ENCODE measurements at places on chromosomes 6 and 20.

DNA sequence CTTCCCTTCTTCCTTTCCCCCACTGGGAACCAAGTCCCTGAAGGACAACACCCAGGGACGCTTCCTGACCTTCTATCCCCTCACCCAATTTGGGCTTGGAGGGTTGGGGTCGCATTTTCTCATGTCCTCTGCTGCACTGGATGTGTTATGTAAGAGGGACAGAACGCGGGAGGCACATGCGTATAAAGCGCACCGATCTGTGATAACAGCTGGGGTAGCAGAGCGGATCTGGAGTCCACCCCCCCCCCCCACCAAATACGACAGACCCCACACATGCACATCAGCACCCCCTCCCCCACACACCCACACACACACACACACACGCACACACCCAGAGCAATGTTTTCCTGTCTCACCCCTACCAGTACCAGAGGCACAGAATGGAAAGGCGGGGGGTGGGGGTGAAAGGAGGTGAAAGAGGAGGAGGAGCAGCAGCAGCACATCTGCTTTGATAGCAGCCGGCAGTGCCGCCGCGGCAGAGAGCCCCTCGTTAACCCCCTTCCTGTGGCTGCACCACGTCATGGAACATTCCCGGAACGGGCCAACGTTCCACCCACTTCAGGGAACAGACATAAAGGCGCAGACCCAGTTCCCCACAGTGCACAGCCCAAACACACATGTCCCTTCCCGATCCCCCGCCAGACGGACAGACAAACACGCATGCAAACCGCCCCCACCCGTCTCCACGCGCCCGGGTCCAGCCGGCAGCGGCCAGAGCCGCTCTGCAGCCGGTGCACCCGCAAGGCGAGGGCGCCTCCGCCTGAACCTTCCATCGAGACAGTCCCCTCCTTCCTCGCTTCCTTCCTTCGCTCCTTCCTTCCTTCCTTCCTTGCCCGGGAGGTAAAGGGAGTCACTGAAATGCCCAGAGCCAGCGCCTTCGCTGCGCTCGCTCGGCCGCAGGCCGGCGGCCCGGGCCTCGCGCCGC is 590 bp downstream of the HIVEP2 start:
- DNase-seq: peak; percentile 96

GRCh38 chr6:123808556-123808955 is 4.9 kb downstream of the NKAIN2 start:
- no peak for DNase-seq

DNA sequence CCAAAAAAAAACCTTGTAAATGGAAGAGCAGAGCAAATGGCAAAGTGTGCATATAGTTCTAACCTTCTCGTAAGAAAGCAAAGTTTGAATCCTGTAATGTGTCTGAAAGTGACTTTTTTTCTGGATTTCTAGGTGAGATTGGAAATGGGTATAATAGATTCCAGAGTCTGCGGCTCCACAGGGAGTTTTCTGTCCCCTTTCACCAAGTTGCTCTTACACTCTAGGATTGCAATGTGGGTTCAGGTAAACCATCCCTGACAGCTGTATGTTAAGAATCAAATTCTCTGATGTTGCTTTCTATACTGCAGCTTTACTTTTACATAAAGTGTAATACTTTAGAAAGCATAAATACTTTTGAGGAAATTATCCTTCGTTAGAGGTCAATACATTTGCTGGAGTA is 260.1 kb downstream of the PRL start:
- no peak for DNase-seq

- DNase-seq: peak; percentile 50
Measured at GRCh38 chr20:58877976-58878360, 25.5 kb downstream of the GNAS start.

DNA sequence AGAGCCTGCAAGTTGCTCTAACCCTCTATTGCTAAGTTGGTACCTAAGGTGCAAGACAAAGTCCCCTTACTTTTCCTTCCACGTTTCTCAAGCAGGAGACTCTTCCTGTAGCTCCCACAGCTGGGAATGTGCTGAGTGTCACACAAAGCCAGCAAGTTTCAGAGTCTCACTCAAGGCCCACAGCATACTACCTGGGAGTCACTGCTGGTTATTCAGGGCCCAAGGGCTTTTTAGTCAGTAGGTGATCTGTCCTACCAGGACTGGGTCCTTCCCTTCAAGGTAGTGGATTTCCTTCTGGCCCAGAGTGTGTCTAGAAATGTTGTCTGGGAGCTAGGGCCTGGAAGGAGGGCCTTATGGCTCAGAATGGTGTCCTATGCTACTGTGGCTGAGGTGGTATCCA is 261.9 kb upstream of the CITED2 start:
- no peak for DNase-seq

GRCh38 chr20:1942486-1943274 is 47.5 kb downstream of the SIRPA start:
- no peak for DNase-seq

DNA sequence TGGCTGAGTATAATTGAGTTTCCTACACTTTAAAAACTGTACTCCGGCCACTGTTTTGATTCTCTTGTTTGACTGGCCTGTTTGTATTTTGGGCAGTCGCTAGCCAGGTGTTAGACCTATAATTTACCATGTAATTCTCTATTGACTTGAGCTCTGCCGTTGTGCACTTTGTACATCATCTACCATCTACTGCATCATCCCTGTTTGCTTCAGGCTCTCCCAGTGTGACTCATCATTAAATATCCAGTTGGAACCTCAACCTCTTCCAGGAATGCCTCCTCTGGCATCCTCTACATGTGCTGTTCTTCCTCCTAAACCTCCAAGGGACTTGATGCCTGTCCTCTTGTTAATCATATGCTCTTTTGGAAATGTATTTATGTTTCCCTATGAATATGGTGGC is 72.3 kb downstream of the FARS2 start:
- DNase-seq: no peak

GRCh38 chr20:35199740-35200139 is 26.8 kb upstream of the MMP24 start:
- no peak for DNase-seq

GRCh38 chr6:168681748-168682147 is 240.8 kb downstream of the SMOC2 start:
- no peak for DNase-seq

GRCh38 chr6:138989098-138989983 is 1.3 kb upstream of the REPS1 start:
- no peak for DNase-seq

GRCh38 chr6:119874381-119874780 is 524.8 kb upstream of the MAN1A1 start:
- DNase-seq: no peak

DNA sequence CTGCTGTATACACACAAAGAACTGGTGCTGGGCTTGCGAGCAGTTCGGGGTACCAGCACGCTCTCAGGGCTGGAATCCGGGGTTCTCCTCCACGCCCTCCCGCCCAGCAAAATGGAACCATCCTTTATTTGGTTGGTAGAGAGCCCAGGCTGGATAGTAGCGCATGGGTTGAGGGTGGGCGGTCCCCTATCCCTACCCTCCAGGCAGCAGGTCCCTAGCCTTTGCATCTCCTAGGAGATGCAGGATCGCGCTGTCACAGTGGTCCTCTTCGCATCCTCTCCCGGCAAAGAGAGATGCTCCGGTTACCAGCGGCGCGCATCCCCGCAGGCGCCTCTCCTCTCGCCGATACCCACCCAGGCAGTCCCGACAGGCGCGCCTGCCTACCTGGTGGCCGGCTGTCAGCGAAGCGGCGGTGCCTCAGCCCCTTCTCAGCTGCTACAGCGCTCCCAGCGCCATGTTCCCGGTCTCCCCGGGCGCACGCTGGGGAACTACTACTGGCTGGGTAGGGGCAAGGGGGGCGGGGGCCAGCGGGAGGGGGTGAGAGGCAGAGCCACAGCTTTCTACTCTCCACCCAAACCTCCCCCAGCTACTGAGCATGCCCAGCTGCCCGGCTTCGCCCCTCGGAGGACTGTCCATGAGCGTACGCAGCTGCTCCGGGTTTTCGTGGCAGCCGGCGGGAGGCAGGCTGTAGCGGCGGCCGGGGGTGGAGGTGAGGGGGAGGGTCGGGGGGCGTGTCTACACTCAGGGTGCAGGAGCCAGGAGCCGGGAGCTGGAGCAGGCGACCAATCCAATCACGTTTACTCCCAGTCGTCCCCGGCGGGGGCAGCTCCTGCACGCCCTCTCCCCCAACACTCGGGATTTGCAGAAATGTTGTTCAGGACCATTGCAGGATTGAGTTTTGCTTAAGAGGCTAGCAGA is at the start of gene PAK5:
Gene PAK5 (minus strand): TSS at position 699 of the 918 bp plus-strand sequence. CDS start 194,748 bp downstream, outside the sequence.
- DNase-seq: no peak

GRCh38 chr20:50304923-50305635 is 114.4 kb downstream of the CEBPB start:
- DNase-seq: no peak

DNA sequence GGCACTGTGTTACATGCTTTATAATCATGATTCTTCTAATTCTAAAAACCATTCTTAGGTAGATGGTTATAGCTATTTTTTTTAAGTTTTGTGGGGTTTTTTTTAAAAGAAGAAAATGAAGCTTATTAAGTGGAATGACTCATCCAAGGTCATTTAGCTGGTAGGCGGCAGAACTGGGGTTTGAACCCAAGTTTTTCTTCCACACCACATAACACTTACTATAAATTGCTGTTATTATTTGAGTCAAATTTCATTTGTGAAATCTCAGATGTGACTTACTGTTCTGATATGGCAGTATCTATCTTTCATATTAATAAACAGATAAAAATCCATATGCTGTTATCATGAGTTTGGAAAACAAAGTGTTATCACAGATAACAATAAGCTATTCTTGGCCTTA is 10.4 kb upstream of the COL10A1 start:
- no peak for DNase-seq

DNA sequence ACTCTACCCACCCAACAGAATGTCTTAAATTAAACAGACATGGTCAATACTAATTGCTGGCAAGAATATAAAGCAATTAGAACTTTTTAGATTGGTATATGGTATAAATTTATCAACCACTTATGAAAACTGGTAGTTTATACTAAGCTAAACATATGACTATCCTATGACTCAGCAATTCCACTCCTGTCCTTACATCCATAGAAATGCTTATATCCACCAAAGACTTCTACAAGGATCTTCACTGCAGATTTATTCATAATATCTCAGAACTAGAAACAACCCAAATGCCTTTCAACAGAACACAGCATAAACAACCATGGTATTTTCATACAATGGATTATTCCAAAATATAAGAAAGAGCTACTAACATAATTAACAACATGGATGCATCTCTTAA is 4.6 kb downstream of the ZNF184 start:
- DNase-seq: no peak

GRCh38 chr20:39661833-39662232 is 699.7 kb downstream of the DHX35 start:
- DNase-seq: no peak

DNA sequence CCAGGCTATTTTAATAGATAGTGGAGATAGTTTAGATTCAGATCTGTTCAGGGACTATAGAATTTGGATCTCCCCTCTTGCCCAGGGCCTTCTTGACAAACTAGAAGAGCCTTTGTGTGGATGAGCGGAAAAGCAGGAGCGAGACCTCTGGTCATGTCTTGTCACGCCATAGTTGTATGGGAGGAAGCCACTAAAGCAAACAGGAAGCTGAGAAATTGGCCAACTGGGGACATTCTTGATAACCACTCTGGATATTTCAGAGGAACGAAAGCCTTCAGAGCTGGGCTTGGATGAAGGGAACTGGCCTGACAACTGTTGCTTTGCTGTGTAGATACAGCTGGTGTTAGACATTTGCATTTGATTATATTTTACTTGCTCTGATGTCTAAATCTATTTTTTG is 54.1 kb upstream of the EXOC2 start:
- no peak for DNase-seq

DNA sequence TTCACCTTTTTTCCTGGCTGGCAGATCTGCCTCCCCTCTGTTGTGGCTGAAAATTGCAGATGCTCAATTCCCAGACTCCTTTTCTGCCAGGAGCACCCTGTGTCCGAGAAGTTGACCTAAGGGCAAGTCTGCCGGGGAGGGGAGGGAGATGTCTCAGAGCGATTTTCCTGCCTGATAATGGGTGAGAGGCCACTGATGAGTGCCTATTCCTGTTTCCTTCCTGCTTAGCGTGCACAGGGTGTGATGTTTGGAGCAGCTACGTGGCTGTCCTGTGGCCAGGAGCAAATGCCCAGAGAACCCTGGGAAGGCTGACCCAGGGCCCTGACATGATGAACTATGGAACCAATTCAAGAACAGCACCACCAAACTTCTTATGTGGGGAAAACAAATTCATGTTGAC is 22.5 kb downstream of the SOX4 start:
- DNase-seq: no peak

- DNase-seq: no peak
Measured at GRCh38 chr20:57734754-57735153, 24.9 kb upstream of the PMEPA1 start.

GRCh38 chr6:38554700-38555413 is 84.9 kb downstream of the BTBD9 start:
- no peak for DNase-seq

DNA sequence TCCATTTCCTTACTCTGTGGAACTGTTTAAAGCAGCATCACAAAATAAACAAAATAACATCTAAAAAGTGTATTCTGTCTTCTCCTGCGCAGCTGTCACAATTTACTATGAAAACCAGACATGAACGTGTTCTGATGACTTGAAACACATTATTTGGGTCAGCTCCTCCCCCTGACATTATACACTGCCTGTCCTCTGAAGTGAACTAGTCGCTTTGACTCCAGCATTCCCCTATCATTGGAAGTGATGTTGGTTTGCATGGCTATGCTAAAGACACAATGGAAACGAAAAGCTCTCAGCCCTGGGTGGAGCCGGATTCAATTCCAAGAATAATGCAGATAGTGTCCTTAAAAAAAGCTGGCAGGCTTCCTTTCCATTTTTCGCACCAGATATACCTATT is 125.9 kb downstream of the FYN start:
- no peak for DNase-seq

- no peak for DNase-seq
Measured at GRCh38 chr6:40176152-40176551, 241.9 kb upstream of the MOCS1 start.

DNA sequence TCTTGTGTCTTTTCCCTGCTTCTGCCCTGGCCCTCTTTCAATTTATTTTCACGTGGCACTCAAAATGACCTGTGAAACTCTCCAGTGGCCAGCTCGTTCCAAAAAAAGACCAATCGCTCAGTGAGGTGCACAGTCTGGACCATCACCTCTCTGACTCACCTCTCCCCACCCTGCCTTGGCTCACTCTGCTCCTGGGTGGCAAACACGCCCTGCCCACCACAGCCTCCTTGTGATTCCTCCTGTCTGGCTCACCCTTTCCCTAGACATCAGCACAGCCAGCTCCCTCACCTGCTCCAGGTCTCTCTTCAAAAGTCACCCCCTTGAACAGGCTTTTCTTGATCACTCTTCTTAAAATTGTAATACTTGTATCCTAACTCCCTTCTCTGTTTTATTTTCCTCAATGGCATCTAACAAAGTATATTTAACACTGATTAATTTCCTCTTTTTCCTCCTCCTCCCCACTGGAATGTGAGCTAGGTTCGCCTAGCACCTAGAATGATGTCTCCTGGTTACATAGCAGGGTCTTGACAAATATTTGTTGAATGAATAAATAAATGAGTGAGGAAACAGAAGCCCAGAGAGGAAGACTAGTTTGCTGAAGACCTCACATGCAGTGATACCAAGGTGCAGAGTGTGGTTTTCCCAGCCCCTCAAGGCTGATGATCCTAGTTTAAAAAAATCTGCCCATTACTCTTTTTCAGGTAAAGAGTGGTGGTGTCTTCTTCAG is 109.0 kb downstream of the GJA10 start:
- no peak for DNase-seq

Measured in activated CD4-positive, alpha-beta memory T cell treated with anti-CD3 and anti-CD28 coated beads for 36 hours (primary cell).